ENCODE measurements at places on chromosomes 7 and 10. TPM values are rescaled to one million over a fixed set of nuclear protein-coding genes. Genes with fewer than 3 reads are reported as not detected.

DNA sequence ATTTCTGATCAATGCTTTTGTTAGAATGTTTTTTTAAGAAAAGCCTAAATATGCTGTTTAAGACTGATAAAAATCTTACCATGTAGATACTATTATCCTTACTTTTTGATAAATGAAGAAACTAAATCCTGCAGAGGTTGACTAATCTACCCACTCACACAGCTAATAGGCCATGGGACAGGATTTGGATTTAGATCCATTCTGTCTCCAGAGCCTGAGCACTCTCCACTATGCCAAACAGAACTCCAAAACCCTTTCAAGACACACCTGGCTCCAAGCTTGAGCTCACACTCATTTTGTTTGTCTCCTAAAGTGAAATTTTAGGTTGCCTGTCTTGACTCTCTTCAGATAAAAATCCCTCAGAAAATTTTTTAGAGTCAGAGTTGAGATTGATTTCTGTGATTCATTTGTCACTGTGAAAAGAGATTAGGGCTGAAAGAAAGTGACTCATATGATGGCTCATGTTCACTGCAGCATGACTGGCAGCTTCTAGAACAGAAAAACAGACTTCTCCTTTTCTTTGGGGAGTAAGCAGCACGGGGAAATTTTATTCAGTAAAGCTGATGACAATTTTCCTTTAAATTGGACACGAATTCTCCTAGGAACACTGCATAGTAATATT, 132.3 kb upstream of the POT1 start:
- H3K4me3 ChIP-seq: no peak overlapping the region
- H3K27me3 ChIP-seq: no peaks in the 10 kb centered on the region
- H3K27ac ChIP-seq: peak overlapping the region; percentile 65
- DNase-seq: peak; percentile 57

IRF5 gene
- not detected for total RNA-seq

DNA sequence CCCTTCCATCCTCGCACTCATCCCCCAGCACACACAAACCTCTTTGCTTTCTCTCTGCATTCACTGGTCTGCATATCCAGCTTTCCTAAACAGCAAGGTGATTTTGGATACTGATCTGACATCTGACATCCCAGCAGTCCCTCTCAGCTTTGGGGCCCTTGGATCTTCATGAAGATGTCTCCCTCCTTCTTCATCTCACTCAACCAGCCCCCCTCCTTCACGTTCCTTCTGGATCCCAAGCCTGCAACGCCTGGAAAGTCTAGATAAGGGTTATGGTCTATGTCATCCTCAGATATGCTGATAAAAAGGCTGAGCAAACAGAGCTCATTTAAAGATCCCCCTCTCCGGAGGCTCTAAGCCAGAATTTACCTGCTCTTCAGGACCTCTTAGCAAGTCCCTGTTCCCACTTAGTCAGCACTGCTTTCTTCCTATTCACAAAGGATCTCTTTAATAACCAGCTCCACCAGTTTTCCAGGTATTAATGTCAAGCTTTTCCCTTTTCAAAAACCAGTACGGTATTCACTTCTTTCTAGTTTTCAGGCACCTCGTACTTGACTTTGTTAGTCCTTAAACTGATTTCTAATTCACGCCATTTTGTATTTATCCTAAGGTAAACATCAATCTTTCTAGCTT, 38.9 kb downstream of the CREB3L2 start:
- H3K4me3 ChIP-seq: no peak overlapping the region
- no peaks in the 10 kb centered on the region for H3K27me3 ChIP-seq
- no peak overlapping the region for H3K27ac ChIP-seq
- peaks cover 29% of the 10 kb centered on the region for H3K4me1 ChIP-seq
- peaks cover 11% of the 10 kb centered on the region for H3K36me3 ChIP-seq

DNA sequence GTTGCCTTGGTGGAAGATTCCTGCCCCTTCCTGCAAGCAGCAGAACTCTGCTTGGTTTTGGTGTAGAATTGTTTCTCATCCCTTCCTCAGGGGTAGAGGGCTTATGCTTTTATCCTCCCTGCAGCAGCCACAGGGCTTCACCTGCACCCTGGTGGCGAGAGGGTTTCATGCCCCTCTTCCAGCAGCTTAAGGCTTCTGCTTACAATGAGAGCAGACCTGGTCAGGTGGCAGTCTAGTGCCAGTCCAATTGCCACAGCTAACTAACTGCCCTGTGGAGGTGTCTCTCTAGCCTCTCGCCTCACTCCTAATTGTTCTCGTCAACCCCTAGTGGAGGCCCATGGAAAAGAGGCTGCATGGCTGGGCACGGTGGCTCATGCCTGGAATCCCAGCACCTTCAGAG, 19.3 kb downstream of the ACBD7 start:
- no peaks in the 10 kb centered on the region for H3K36me3 ChIP-seq
- no peak overlapping the region for H3K27ac ChIP-seq
- H3K27me3 ChIP-seq: no peaks in the 10 kb centered on the region
- H3K4me3 ChIP-seq: no peak overlapping the region

DNA sequence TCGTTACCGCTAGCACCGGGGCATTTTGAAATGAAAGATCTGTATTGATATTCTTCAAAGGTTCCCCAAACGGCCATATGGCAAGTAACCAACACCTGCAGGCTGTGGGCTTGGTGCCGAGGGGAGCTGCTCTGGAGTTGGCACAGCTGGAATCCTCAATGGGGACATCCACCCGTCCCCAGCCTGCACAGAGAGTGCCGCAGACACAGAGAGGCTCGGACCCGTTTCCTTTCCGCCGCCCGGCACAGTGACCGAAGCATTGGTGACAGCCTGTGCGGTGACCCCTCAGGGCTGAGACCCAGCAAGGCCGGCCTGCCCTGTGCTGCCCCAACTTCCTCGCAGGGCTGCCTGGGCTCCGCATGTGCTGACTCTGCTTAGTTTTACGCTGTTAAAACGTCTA, 4.5 kb downstream of the CFAP46 start:
- peaks cover 13% of the 10 kb centered on the region for H3K27me3 ChIP-seq
- no peak overlapping the region for H3K27ac ChIP-seq
- DNase-seq: no peak
- no peaks in the 10 kb centered on the region for H3K36me3 ChIP-seq
- no peaks in the 10 kb centered on the region for H3K4me1 ChIP-seq

Measured in SJSA1 (cell line).